ENCODE measurements at places on chromosomes 16 and 17.

GRCh38 chr16:84059946-84060901 lies 17.6 kb upstream of the SLC38A8 start:
- no peaks in the 10 kb centered on the region for H3K4me1 ChIP-seq
- DNase-seq, result no peak
- H3K36me3 ChIP-seq, result peaks cover 15% of the 10 kb centered on the region
- H3K4me3 ChIP-seq, result no peak overlapping the region
- H3K27me3 ChIP-seq, result no peaks in the 10 kb centered on the region
- no peak overlapping the region for H3K27ac ChIP-seq

GRCh38 chr17:61579961-61580360 lies 11.1 kb downstream of the NACA2 start:
- no peaks in the 10 kb centered on the region for H3K36me3 ChIP-seq
- no peak overlapping the region for H3K27ac ChIP-seq
- H3K4me3 ChIP-seq, result no peak overlapping the region
- DNase-seq, result no peak
- no peaks in the 10 kb centered on the region for H3K27me3 ChIP-seq

DNA sequence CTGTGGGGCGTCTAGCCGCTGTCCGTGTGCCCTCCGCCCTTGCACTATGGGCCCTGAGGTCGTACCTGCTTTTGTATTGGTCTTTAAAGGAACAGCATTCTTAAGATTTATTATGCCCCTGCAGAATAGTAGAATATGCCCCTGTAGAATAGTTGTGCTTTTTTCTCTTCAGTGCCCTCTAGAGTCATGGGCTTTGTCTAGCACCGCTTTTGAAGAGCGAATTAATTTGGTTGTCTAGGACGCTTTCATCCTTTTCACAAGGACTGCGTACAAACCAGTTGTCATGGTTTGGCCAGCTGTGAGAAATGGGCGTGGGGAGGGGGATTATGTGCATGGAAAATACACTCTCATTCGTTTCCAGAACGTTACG lies 621 bp downstream of the CEP95 start:
- H3K4me3 ChIP-seq, result peak overlapping the region; percentile 36
- H3K36me3 ChIP-seq, result peaks cover 2% of the 10 kb centered on the region
- DNase-seq, result peak; percentile 57
- peaks cover 1% of the 10 kb centered on the region for H3K27me3 ChIP-seq

DNA sequence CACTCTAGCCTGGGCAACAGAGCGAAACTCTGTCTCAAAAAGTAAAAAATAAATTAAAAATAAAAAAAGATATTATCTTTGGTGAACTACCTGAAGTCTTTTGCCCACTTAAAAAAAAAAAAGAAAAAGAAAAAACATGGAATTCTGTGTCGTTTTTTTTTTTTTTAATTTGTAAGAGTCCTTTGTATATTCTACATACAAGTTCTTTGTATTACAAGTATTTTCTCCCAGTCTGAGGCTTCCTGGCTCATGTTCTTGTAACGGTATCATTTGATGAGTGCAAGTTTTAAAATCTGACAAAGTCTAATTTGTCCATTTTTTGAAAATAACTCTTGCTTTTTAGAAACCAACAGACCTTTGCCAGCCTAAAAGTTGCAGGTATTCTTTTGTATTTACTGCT lies 12.2 kb upstream of the CBX2 start:
- no peak overlapping the region for H3K4me3 ChIP-seq
- no peak for DNase-seq
- no peak overlapping the region for H3K27ac ChIP-seq
- H3K4me1 ChIP-seq, result no peaks in the 10 kb centered on the region
- no peaks in the 10 kb centered on the region for H3K36me3 ChIP-seq

DNA sequence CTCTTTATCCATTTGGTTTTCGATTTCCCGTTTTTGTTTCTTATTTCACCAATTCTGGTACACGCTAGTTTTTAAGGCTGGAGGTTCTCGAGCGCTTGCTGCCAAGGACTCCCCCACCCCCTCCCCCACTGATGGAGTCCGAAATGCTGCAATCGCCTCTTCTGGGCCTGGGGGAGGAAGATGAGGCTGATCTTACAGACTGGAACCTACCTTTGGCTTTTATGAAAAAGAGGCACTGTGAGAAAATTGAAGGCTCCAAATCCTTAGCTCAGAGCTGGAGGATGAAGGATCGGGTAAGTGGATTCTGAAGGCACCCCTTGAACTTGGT lies 825 bp downstream of the RPTOR start:
- no peaks in the 10 kb centered on the region for H3K4me1 ChIP-seq
- H3K27ac ChIP-seq, result no peak overlapping the region
- DNase-seq, result no peak
- H3K27me3 ChIP-seq, result no peaks in the 10 kb centered on the region
- H3K4me3 ChIP-seq, result peak overlapping the region; percentile 51

- no peaks in the 10 kb centered on the region for H3K27me3 ChIP-seq
- H3K36me3 ChIP-seq, result no peaks in the 10 kb centered on the region
- no peaks in the 10 kb centered on the region for H3K4me1 ChIP-seq
- no peak overlapping the region for H3K4me3 ChIP-seq
- H3K27ac ChIP-seq, result no peak overlapping the region
- DNase-seq, result peak; percentile 79
Observed at GRCh38 chr17:10226930-10227695, 28.7 kb upstream of the GAS7 start.

GRCh38 chr17:47072886-47073285 lies 93.8 kb upstream of the RPRML start:
- no peaks in the 10 kb centered on the region for H3K4me1 ChIP-seq
- H3K4me3 ChIP-seq, result no peak overlapping the region
- H3K36me3 ChIP-seq, result no peaks in the 10 kb centered on the region
- no peak overlapping the region for H3K27ac ChIP-seq
- peak; percentile 68 for DNase-seq
- no peaks in the 10 kb centered on the region for H3K27me3 ChIP-seq

DNA sequence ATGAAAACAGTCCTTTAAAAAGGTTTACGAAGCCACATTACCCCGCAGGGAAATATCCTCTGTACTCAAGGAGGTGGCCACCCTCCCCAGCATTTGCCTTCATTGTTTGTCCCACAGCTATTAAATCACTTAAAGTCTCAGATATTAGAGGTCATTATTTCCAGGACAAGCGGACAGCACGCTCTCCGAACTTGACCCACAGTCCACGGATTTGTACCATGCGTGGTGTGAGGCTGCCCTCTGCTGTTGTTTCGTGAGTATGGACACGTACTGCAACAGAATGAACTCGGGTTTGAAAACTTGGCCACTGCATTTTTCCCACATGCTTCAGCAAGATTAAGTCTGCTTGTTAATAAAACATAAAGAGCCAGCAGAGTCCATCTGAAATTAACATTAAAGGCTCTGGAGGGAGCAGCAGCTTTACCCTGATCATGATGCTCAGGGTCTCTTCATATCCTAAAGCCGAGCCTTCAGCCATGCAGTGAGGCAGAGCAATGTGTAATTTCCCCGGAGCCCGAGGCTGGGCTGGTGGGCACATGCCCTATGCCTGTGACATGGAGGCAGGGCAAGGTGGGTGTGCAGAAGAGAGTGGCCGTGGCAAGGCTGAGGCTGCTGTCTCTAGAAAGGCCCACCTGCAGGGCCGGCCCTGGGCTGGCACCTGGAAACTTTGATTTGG lies 19.7 kb downstream of the MEAK7 start:
- no peak for DNase-seq
- H3K4me1 ChIP-seq, result no peaks in the 10 kb centered on the region
- peaks cover 5% of the 10 kb centered on the region for H3K36me3 ChIP-seq
- H3K4me3 ChIP-seq, result no peak overlapping the region
- H3K27me3 ChIP-seq, result no peaks in the 10 kb centered on the region
- H3K27ac ChIP-seq, result no peak overlapping the region

DNA sequence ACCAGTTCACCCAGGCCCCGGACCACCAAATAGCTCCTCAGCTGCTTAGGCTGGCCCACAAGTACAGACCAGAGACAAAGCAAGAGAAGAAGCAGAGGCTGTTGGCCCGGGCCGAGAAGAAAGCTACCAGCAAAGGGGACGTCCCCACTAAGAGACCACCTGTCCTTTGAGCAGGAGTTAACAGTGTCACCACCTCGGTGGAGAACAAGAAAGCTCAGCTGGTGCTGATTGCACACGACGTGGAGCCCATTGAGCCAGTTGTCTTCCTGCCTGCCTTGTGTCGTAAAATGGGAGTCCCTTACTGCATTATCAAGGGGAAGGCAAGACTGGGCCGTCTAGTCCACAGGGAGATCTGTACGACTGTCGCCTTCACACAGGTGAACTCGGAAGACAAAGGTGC lies 15.4 kb downstream of the FOXF1 start:
- H3K4me3 ChIP-seq, result no peak overlapping the region
- H3K36me3 ChIP-seq, result no peaks in the 10 kb centered on the region
- H3K27me3 ChIP-seq, result no peaks in the 10 kb centered on the region
- DNase-seq, result peak; percentile 46
- H3K4me1 ChIP-seq, result no peaks in the 10 kb centered on the region

DNA sequence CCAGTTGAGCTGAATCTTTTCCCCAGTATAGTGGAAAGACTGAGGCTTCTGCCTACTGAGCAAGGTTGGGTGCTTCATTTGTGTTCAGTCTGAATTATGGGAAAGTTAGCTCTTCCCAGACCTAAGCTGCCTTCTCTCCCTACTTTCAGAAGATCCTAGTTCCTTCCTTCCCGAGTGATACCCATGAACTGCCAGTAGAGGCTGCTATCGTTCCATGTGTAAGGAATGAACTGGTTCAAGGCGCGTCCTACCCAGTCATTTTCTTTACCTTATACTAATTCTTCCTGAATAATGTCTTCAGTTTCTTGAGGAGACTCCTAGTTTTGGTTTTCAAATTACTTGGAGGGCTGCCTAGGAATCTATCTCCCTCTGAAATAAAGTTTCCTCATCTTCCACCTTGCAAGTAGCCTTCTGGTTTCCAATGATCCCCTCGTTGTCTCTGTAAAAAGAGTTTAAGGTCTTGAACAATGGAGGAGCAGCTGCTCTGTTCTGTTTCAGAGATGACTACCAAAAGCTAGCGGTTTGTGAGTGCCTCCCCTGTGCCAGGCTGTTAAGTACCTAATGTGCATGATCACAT lies 934 bp upstream of the AOC2 start:
- H3K36me3 ChIP-seq, result peaks cover 15% of the 10 kb centered on the region
- H3K4me3 ChIP-seq, result no peak overlapping the region
- H3K27me3 ChIP-seq, result no peaks in the 10 kb centered on the region
- no peak for DNase-seq
- no peak overlapping the region for H3K27ac ChIP-seq
